ENCODE measurements at places on chromosomes 6 and 20.

- DNase-seq = no peak
These were observed 76.8 kb downstream of the COL12A1 start for GRCh38 chr6:75128878-75129570.

DNA sequence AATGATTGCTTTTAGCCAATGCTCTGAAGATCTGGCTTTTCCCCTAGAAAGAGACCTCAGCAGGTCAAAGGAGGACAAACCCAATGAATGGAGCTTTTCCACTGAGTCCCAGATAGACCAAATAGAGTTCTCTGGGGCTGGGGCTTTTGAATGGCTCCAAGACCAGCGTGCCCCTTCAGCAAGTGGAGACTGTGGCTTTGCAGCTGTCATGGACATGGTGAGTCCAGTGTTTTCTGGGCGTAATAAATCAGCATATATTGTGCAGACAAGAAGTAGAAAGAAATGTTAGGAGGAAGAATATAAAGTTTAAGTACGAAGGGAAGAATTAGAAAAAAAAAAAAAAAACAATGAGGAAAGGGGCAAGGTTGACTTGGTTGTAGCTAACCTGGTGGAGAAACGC, 28.1 kb downstream of the ULBP1 start:
- no peak for DNase-seq

DNA sequence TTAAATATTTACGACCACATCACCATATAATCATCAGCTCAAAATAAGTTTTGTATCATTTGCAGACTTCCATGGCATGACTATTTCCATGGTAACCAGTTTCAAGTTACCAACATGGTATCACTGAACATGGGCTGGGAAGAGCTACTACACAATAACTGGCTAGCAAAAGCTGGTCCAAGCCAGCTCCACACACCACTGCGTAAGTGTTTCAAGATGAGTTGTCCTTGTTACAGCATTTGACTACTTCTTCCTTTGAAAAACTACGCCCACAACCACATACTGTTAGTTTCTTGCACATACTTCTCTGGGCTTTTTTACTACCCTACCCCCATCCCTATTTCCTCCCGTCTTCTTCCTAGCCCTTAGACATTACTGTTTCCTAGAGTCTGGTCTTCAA, 8.5 kb downstream of the CD164 start:
- no peak for DNase-seq

DNA sequence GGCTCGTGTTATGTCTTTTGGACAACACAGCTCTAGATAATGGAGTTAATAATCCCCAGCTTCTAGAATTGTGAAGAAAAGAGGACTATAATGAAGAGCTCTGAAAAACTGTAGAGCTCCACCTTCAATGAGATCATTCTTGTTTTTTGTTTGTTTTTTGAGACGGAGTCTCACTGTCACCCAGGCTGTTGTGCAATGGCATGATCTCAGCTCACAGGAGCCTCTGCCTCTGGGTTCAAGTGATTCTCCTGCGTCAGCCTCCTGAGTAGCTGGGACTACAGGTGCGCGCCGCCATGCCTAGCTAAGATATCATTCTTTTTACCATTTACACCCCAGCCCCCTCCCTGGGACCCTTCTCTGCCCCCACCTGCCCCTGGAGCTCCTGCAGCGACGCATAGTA, 36.6 kb downstream of the ERGIC3 start:
- no peak for DNase-seq
